ENCODE measurements at places on chromosomes 2 and 18.

DNA sequence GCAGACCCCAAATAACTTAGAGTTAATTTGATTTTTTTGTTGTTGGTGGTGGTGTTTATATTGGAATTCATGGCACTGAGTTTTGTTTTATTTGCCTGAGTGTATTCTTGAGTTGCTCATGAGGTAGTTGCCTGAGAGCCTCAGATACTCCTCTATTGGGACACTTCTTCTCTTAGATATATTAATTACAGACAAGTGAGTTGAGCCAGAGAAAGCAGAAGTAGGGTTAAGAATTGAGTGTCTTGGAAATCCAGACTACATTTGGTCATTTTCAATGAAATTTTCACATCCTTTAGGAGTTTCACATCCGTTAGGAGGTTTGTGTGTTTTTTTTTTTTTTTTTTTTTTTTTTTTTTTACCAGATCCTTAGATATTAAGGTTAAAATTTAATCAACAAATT lies 29.0 kb downstream of the FMNL2 start:
- DNase-seq, result no peak

DNA sequence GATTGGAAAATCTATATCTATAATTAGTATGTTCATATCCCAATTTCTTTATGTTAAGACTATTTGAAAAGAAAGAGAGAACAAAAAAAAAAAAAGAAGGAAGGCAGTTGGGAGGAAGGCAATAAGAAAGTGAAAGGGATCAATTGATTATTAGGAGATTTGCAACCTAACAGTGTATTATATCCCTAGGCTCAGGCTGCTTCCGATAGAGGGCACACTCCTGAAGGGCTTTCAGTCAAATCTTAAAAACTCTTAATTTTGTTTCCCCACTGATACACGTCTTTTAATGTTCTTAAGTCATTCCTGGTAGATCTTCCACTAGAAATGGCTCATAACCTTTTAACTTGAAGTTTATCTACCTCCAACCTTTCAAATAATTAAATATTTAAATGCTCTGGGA lies 763.9 kb downstream of the BCL11A start:
- DNase-seq, result no peak

DNA sequence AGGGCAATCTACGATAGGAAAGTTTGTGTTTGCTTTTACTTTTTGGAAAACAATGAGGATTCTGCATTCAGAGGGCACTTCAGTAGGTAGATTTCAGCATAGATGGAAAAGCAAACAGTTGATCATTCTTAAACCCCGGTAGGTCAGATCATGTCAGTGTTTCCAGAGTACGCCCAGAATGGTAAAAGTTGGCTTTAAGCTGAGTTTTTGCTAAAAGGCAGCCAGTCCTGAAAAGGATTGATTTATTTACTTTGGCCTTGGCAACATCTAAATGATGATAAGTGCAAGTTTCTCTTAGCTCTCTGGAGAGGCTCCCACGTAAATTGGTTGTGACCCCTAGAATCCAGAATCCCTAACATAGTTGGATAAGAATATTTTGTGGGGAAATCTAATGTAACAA lies 168.0 kb downstream of the DIS3L2 start:
- DNase-seq, result no peak

- no peak for DNase-seq
Observed at GRCh38 chr2:42800981-42801380, 8.6 kb upstream of the HAAO start.

DNA sequence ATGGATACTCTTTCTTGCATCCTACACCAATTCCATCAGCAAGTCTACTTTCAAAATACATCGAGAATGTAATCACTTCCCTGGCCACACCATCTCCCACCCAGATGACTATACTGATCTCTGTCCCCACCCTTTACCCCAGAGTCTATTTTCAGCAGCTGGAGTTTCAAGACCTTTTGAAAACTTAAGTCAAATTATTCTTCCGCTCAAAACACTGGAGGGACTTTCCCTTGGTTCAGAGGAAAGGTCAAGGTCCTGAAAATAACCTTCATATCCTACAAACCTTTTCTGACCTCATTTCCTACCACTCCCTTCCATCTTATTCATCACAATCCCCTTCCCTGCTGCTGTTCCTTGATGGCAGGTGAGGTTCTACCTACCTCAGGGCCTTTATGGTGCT lies 58.8 kb upstream of the LYPD6 start:
- DNase-seq, result no peak

DNA sequence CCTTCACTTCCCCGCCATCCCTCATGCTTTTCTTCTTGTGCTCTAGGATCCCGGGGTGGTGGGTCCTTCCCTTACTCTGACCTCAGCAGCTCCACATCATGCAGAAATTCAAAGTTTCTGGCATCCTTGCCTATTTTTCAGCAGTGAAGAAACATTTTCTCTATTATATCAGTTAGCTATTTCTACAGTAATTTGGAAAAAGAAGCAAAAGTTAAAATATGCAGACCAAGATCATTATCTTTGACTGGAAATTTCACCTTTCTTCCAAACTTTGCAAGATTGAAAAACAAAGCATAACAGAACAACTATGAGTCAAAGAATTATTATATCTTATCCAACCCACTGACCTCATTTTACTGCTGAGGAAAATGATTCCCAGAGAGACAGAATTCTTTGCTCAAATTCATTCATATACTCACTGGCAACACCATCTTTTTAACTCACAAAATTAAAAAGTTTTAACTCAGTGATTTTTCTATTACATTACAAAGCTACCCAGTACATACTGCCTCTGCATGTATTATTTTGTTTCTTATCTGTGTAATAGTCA lies 40.5 kb downstream of the ANTXR1 start:
- DNase-seq, result no peak

DNA sequence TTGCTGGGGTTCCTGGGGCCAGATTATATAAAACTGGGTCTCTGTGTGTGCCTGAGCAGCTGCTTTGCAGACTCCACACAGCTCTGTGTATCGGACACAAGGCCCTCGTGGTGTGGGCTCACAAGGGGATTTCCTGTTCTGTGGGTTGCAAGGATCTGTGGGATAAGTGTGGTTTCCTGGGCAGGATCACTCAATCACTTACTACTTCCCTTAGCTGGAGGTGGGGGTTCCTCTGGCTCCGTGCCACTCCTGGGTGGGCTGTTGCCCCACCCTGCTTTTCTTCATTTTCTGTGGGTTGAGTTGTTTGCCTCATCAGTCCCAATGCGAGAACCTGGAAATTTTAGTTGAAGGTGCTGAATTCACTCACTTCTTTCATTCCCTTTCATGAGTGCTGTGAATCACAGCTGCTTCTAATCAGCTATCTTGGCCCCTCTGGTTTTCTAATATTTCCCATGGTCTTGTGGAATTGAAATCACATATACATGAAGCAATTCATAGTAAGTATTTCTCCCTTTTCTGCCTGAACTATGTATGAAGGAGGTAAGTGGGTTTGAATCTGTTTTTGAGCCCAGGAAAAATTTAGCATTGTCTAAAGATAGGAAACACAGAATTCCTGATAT lies 196.3 kb downstream of the DCDC2C start:
- DNase-seq, result no peak

GRCh38 chr2:37652199-37652640 lies 19.2 kb downstream of the CDC42EP3 start:
- DNase-seq, result no peak

- no peak for DNase-seq
Observed at GRCh38 chr2:240204431-240205276, 64.2 kb upstream of the OTOS start.

DNA sequence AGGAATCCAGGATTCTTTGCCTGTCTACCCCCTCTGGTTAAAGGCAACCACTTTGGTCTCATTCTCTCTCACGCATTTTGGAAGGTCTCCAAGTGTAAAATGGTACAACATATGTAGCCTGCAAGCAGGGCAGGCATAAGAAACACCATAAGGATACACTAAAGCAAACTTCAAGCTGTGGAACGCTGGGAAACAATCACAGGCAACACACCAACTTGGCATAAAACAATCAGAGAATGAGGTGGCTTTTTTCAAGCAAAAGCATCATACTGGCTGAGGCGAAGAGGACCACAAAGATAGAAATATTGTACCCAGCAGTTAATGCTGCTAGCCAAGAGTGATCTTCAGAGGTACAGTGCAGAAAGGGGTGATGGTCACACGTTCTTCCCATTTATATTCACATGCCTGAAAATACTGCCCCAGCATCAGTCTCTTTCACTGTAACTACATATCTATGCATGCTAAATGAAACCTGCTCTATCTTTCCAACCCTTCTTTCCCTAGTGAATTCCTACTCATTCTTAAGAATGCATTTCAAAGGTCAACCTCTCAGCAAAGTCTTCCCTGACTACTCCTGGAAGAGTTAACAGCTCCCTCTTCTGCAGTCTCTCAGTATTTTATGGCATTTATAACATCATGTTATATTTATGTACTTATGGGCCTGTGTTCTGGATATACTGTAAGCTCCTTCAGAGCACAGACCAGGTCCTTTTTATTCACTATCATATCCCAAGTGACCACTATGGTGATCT lies 71.9 kb upstream of the GALNT5 start:
- no peak for DNase-seq

DNA sequence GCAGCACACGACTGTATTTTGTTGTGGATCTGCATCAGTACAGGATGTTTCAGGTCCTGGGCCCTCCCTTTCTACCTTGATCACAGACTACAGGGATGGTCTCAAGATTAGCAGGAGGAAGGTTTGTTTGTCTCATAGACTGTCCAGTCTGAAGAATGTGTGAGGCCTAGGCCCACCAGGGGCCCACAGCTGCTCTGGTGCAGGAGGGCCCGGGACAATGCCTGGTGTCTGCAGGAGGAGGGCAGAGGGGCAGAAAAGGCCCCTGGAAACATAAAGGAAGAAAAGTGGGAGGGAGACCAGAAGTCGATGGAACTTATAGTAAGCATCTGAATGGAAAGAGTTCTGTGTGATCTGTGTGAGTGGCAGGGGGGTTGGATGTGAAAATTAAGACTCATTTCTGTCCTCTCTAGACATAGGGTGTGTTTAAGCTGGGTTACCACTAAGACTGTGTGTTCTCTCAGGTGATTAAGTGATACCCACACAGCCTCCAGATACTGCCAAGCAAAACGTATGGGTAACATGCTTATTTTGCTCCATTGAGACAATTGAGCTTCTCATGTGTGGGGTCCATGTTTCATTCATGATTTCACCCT lies 33.4 kb upstream of the LPIN2 start:
- DNase-seq, result no peak

All from stimulated activated CD4-positive, alpha-beta T cell treated with anti-CD3 and anti-CD28 coated beads, Interleukin-2, amount 100 ng/mL, for 4 hours (primary cell).